ENCODE measurements at places on chromosomes 13 and 19.

DNA sequence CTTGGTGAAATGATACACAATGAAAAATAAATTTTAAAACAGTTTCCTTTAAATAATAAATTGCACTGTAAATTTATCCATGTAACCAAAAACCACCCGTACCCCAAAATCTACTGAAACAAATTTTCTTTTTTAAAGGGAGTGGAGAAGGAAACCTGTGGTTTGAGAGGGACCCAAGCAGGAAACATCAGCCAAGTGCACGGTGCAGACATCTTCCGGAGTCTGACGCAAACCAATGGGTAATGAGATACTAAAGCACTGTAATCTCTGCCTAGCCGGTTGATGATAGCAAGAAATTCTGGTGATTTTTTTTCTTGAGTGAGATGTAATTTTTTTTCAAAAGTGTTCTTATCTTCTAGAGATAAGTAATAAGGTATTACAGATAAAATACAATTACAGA lies 115.4 kb downstream of the ABCC4 start:
- peak; percentile 14 for DNase-seq

- DNase-seq = no peak
These were observed 3.3 kb upstream of the SHC2 start for GRCh38 chr19:464208-464545.

DNA sequence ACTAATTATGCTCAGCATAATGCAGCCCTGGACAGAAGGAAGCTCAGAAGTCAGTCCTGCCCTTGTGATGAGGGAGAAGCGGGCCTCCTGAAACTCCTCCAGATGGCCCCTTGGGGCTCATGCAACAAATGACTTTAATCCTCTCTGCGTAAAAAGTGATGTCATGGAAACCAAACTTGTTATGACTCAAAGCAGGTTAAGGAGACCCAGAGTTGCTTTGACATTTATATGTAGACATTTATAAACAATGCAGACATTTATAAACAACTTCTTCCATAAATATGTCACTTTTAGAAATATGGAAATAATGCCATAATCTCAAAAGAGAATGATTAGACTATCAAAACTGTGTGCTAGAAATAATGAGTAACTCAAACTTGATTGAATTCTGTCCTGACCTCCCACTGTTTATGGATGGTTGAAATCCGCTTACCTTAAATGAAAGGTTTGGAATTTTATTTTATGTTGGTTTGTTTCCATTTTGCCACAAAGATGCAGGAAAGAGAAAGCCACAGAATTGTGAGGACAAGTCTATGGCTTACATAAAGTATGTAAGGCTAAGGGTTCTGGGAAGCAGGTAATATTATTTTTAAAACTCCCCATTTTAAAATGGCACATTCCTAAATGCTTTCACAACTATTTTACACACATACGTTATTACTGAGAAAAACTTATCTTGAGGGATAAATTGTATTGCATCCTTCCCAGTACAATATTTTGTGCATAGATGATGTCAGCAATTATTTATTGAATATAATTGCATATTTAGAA lies 73.7 kb downstream of the CYSLTR2 start:
- no peak for DNase-seq

- peak; percentile 73 for DNase-seq
These were observed 420 bp downstream of the IL17D start for GRCh38 chr13:20703780-20704458.

DNA sequence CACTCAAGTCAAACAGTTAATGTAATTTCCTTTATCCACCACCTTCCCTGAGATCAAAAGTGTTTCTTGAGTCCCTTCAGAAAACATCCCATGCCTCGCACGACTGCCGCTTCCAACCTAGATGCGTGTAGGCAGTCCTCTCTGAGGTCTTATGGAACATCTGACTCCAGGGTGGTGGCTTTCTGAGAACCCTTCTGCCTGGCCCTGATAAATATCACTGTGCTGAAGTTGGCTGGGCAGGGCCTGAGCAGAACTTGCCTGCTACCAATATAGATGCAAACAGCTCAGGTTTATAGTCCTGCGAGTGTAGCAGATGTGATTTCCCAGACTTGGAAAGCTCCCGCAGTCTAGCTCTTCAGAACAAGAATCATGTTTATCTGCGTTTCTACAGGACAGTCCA lies 61.1 kb upstream of the GPR12 start:
- DNase-seq = no peak

DNA sequence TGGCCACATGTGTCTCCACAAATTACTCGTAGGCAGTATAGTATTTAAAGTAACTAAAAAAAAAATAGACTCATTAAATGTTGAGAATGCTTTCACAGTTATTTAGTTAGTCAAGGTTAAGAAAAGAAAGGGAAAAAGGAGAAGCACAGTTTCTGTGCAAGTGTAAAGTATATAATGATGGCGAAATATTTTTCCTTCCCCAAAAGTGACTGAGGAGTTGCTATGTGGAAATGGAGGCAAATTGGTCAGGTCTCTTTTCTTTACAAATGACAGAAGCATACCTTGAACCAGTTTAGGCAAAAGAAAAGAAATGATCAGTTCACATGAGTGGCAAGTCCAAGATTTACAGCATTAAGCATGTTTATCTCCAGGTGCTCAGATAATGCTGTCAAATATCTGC lies 18.0 kb downstream of the CSNK1A1L start:
- no peak for DNase-seq

- no peak for DNase-seq
These were observed 57.4 kb downstream of the ZNF44 start for GRCh38 chr19:12237143-12237839.

DNA sequence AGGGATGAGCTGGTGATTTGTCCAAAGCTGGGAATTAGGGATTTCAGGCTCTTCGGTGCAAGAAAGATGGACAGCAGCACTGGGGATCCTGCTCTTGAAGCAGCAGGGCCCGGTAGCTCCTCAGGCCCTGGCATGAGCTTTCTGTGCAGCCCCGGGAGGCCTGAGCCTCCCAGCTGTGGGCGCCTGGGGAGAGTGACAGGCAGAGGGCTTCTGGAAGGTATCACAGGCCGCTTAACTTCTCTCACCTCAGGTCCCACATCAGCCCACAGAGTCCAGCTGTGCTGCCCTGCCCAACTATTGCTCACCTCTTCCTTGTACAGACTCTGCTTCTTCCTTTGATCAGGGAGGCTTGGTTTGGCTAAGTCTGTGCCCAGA lies 14.6 kb upstream of the ZNF536 start:
- DNase-seq = no peak

GRCh38 chr13:106522112-106522705 lies 13.3 kb downstream of the EFNB2 start:
- DNase-seq = no peak

GRCh38 chr19:3020321-3020960 lies 8.6 kb downstream of the TLE2 start:
- DNase-seq = no peak

- no peak for DNase-seq
These were observed 57.0 kb downstream of the PCDH20 start for GRCh38 chr13:61358599-61358998.

DNA sequence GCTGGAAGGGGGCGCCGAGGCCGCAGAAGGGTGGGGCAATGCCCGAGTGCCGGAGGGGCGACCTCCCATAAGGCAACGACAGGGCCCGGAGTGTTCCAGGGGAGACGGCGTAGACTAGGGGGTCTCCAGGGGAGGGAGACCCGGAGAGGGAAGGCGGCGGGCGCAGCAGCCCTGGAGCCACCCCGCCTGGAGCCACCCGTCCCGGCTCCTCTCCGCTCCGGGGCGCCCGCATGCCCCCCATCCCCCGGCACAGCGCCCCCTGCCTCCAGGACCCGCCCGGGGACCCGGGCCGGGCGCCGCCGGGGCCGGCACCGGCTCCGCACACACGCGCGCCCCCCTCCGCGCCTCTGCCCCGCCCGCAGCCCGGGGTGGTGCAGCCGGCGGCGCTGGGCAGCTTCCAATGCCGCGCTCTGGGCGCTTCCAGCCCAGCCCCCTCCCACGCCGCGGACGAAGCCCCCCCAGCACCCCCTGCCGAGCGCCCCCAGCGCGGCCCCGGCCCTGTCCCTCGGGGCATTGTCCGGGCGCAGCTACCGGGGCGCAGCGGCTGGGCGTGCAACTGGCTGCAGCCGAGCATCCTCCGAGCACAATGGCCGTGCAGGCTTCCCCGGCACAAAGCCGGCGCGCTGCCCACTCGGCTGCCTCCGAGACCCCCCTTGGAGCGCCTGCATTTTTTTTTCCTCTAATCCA lies 519 bp downstream of the PTPRS start:
- DNase-seq = no peak

GRCh38 chr19:1416014-1416841 lies 8.8 kb downstream of the DAZAP1 start:
- no peak for DNase-seq

DNA sequence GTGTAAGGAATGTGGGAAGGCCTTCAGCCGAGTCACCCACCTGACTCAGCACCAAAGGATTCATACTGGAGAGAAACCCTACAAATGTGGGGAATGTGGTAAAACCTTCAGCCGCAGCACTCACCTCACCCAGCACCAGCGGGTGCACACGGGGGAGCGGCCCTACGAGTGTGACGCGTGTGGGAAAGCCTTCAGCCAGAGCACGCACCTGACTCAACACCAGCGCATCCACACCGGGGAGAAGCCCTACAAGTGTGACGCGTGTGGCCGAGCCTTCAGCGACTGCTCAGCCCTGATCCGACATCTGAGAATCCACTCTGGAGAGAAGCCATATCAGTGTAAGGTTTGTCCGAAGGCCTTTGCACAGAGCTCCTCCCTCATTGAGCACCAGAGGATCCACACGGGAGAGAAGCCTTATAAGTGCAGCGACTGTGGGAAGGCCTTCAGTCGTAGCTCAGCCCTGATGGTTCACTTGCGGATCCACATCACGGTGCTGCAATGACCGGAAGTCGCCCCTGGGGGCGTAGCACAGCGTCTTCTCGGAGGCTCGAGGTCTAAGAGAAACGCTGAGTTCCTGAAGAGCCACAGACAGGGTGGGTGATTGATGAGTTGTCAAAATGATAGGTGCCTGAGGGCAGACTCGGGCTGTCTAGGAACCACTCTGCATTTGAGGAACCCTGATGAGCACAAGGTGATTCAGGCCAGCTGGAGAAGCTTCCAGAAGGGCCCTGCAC lies 12.2 kb downstream of the ZSCAN22 start:
- no peak for DNase-seq

DNA sequence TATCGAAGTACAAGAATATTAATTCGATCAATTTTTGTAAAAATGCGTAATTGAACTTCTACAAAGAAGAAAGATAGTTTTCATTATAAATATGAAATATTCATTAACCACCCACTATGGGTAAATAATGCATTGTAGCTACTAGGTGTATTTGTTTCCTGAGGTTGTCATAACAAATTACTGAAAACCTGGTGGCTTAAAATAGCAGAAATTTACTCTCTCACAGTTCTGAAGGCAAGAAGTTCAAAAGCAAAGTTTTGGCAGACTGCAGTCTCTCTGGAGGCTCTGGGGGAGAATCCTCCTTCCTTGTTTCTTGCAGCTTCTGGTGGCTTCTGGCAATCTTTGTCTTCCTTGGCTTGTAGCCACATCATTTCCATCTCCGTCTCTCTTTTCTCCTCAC lies 99.2 kb upstream of the MIR17HG start:
- no peak for DNase-seq

DNA sequence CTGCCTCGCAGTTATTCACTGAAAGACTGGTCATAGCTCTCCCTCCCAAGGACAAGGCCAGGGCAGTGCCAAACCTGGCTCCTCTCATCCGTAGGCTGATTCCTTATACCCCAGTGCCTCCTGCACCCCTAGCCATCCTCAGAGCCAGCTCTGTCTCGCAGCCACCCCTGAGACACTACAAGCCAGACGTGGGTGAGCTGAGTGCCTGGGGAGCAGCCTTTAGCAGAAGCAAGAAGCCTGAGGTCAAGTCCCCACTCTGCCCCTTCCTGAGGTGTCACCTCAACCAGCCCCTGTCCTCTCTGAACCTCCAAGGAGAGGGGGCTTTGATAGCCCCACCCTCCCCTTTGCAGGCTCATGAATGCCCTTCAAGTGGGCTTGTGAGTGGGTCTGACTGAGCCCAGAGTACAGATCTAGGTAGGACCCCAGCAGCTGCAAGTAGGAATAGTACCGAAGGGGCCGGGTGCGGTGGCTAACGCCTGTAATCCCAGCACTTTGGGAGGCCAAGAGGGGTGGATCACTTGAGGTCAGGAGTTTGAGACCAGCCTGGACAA lies 14.8 kb upstream of the AKAP8L start:
- no peak for DNase-seq

DNA sequence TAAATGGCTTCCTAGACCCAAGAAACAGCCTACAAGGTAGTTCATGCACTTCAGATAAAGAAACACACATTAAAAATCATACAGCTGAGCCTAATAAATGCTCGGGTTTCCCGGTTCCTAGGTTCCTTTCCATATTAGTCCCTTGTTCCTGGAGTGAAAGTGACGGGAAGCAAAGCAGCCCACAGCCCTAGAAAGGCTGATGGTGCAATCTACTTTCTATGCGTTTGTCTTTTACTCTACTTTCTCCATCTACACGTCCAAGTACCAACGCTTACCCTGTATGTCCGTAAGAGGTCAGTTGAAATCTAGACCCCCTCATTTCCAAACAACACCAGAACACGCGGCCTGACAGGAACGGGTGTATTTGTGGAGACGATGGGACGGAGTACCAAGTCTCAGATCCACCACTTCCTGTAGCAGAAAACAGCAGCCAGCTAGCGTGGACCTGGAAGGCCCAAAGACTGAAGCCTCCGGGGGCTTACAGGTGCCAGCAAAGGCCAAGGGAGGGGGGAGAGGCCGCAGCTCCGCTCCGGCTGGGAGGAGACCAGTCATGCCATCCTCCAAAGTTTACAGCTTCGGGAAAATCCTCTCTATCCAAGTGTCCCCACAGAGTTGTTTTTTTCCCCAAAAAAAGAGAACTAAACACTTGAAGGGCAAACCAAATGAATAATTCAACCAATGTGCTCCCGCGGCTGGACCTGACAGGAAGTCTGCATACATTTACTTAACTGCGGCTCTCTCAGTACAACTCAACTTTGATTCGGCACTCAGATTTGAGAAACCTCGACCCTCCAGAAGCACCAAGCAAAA lies 34.1 kb downstream of the STK24 start:
- no peak for DNase-seq

DNA sequence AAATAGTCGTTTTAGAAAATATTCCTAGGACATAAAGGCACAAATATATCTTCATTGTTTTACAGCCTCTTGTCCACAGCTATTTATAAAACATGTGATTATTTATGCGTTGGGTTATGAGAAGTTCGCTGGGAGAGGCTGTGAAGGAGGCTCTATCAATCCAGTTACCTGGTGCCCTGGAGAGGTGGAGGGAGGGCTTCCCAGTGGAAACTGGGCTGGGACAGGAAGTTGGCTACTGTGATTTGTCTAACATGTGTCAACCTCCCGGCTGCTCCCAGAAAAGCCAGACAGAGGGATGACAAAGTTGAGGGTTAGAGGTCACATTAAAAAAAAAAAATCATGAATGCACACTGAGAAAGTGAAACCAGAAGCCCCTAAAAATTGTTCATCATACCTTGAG lies 346.5 kb downstream of the ZNF536 start:
- DNase-seq = no peak

DNA sequence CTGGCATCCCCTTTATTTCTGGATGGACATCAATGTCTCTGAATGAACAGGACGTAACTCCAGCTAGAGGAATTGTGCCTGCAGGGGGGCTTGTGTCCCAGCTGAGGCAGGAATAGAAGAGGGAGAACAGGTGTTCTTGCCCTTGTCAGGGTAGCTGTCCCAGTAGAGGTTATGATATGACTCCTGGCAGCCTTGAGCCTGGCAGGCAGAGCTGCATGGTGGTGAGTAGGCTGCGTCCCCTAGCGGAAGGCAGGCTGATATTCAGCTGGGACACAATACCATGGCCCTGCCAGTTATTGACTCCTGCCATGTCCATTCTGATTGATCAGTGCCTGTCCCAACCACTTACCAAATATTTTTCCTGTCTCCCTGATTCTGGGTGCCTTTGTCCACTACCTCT lies 197.2 kb downstream of the RAP2A start:
- DNase-seq = no peak

- DNase-seq = no peak
These were observed 43.7 kb upstream of the ADGRE5 start for GRCh38 chr19:14337510-14337909.
